ENCODE measurements at places on chromosomes 6 and 20. TPM values are rescaled to one million over a fixed set of nuclear protein-coding genes. Genes with fewer than 3 reads are reported as not detected.
A peak's percentile ranks its signal among the peaks of the same experiment; 100 is the strongest.

- no peak overlapping the region for H3K27ac ChIP-seq
- peaks cover 64% of the 10 kb centered on the region for H3K27me3 ChIP-seq
- H3K36me3 ChIP-seq, result no peaks in the 10 kb centered on the region
- H3K4me3 ChIP-seq, result peak overlapping the region; percentile 82
Measured at GRCh38 chr6:3455569-3456394, 1.1 kb downstream of the SLC22A23 start.

- DNase-seq, result no peak
- H3K4me3 ChIP-seq, result no peak overlapping the region
- no peak overlapping the region for H3K27ac ChIP-seq
- peaks cover 54% of the 10 kb centered on the region for H3K36me3 ChIP-seq
- no peaks in the 10 kb centered on the region for H3K27me3 ChIP-seq
- no peaks in the 10 kb centered on the region for H3K4me1 ChIP-seq
Measured at GRCh38 chr20:41403604-41404003, 37.0 kb upstream of the EMILIN3 start.

DNA sequence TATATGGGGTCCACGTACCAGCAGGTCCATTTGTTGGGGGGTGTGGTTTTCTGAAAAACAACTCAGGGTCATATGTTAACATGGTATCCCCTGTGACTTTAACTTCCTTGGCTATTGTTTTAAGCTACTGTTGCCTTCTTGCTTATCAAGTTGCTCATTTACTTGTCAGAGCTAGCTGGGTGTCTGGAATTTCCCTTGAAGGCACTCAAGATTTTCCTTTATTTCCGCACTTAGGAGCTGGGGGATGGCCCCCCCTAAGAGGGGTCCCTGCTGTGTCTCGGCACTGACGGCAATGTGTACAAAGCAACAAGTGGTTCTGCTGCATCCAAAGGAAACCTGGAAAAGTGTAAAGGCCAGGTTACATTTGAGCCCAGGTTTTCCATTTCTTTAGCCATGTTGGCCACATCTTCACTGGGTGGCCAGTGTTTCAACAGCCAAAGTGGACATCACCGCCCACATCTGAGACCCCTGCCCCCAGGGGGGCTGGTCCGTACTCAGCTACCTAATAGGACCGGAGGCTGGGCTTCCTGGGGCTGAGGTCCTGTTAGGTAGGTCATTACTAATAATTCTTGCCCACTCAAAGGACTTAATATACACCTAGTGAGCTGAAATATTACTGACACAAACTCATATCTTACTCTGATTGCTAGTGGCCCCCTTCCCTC lies 24.8 kb upstream of the SYNDIG1 start:
- no peak overlapping the region for H3K27ac ChIP-seq
- H3K4me3 ChIP-seq, result no peak overlapping the region
- H3K4me1 ChIP-seq, result peaks cover 23% of the 10 kb centered on the region
- no peaks in the 10 kb centered on the region for H3K36me3 ChIP-seq
- no peaks in the 10 kb centered on the region for H3K27me3 ChIP-seq

- DNase-seq, result no peak
- no peak overlapping the region for H3K27ac ChIP-seq
- no peaks in the 10 kb centered on the region for H3K27me3 ChIP-seq
- no peaks in the 10 kb centered on the region for H3K36me3 ChIP-seq
- no peaks in the 10 kb centered on the region for H3K4me1 ChIP-seq
Measured at GRCh38 chr6:149492798-149493343, 8.1 kb upstream of the ZC3H12D start.

DNA sequence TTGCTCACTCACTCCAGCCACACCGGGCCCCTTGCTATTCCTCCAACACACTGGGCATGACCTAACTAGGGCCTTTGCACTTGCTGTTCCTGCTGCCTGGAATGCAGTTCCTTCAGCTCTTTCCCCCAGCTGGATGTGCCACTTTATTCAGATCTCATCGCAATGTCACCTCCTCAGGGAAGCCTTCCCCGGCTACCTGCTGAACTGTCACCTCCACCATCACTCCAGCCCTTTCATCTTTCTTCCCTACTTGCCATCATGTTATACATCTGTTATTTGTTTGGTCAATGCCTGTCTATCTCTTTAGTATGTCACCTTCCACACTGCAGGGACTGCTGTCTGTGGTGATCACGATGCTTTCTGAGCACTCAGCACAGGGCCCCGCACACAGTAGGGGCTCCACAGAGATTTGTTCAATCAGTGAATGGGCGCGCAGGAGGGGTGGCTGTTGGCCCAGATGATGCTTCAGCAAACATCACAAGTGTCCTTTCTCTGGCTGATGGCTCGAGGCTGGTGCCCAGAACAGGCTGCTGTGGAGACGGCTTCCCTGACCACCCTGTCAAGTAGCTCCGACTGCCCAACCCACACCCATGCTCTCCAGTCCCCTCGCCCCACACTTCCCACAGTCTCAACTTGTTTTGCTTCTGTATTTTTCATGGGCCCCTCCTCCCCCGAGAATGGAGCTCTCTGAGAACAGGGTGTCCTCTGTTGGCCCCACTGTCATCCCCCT lies 31.8 kb downstream of the CEBPB start:
- H3K4me3 ChIP-seq, result no peak overlapping the region
- no peaks in the 10 kb centered on the region for H3K27me3 ChIP-seq
- H3K4me1 ChIP-seq, result no peaks in the 10 kb centered on the region
- no peak overlapping the region for H3K27ac ChIP-seq
- no peak for DNase-seq
- H3K36me3 ChIP-seq, result no peaks in the 10 kb centered on the region

- DNase-seq, result no peak
- H3K4me3 ChIP-seq, result no peak overlapping the region
- no peaks in the 10 kb centered on the region for H3K4me1 ChIP-seq
- H3K27me3 ChIP-seq, result no peaks in the 10 kb centered on the region
- H3K36me3 ChIP-seq, result no peaks in the 10 kb centered on the region
Measured at GRCh38 chr6:132322398-132322797, 78.9 kb downstream of the MOXD1 start.

DNA sequence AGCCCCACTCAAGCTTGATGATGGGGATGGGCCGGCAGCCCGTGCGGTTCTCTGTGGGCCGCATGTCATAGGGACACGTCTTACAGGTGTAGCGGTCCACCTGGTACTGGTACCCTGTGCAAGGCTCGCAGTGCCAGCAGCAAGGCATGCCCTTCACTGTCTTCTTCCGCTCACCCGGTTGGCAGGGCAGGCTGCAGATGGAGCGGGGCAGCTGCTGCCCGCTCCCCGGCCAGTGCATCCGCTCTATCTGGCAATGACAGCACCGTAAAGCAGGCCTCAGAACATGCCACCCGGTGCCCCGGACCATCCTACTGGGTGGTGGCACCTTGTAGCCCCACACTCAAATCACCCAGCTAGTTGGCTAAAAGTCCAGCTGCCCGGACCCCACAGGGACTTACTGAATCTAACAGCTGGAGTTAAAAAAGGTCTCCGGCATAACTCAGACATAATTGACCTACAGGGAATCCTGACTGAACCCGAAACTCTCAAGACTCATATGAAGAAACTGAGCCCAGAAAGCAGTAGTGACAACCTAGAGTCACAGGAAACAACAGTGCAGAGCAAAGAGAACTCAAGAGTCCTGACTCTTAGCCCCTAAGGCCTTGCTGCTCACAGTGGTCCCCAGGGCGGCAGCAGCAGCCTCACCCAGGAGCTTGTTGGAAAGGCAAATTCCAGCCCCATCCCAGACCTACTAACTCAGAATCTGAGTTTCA lies 109.4 kb downstream of the GRM4 start:
- H3K27ac ChIP-seq, result no peak overlapping the region
- no peaks in the 10 kb centered on the region for H3K27me3 ChIP-seq
- H3K4me3 ChIP-seq, result no peak overlapping the region
- no peaks in the 10 kb centered on the region for H3K4me1 ChIP-seq
- no peak for DNase-seq

DNA sequence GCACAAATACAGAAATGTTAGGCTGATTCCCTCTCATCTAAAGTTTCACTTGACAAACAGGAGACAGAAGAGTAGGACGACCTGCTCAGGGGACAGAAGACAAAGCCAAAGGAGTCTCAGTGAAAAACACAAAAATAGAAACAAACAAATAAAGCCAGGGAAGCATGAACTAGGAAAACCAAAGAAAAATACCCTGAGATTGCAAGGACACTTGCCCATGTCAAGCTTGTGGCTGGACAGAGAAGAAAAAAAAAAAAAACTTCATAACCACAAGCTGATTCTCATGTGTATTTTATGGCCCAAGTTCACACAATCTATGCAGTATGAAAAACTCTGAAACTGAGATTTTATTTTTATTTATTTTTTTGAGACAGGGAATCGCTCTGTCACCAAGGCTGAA lies 85.6 kb upstream of the BEND6 start:
- no peaks in the 10 kb centered on the region for H3K4me1 ChIP-seq
- no peak overlapping the region for H3K4me3 ChIP-seq
- H3K27me3 ChIP-seq, result no peaks in the 10 kb centered on the region
- no peaks in the 10 kb centered on the region for H3K36me3 ChIP-seq

- no peak overlapping the region for H3K27ac ChIP-seq
- peaks cover 50% of the 10 kb centered on the region for H3K27me3 ChIP-seq
- H3K36me3 ChIP-seq, result no peaks in the 10 kb centered on the region
- H3K4me3 ChIP-seq, result no peak overlapping the region
- DNase-seq, result peak; percentile 62
- H3K4me1 ChIP-seq, result peaks cover 13% of the 10 kb centered on the region
Measured at GRCh38 chr20:64044484-64045247, 4.8 kb downstream of the SOX18 start.

GRCh38 chr6:154408891-154409500 lies 52.4 kb upstream of the IPCEF1 start:
- H3K4me3 ChIP-seq, result no peak overlapping the region
- no peaks in the 10 kb centered on the region for H3K4me1 ChIP-seq
- H3K27me3 ChIP-seq, result no peaks in the 10 kb centered on the region
- no peak overlapping the region for H3K27ac ChIP-seq

DNA sequence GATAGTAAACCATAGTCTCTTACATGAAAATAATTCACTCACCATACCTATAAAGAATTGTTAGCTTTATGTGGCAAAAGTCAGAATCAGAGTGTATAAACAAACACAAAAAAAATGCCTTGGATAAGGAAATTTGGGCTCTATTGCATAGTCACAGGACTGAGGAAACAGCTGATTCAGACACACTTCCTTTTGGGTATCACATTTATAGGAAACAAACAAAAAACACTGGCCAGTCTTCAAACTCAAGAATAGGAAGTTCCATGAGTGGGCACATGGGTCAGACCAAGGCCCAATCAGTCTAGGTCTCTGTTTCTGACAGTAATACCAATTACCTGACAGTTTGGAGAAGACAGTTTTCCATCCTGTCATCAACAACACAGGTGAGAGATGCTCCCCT lies 8.0 kb downstream of the SLC18B1 start:
- no peak for DNase-seq
- no peak overlapping the region for H3K4me3 ChIP-seq
- H3K27ac ChIP-seq, result no peak overlapping the region
- H3K27me3 ChIP-seq, result no peaks in the 10 kb centered on the region

- no peak overlapping the region for H3K4me3 ChIP-seq
- no peak overlapping the region for H3K27ac ChIP-seq
- peaks cover 4% of the 10 kb centered on the region for H3K4me1 ChIP-seq
- peaks cover 37% of the 10 kb centered on the region for H3K27me3 ChIP-seq
- no peaks in the 10 kb centered on the region for H3K36me3 ChIP-seq
Measured at GRCh38 chr6:142929751-142930358, 15.1 kb downstream of the HIVEP2 start.

DNA sequence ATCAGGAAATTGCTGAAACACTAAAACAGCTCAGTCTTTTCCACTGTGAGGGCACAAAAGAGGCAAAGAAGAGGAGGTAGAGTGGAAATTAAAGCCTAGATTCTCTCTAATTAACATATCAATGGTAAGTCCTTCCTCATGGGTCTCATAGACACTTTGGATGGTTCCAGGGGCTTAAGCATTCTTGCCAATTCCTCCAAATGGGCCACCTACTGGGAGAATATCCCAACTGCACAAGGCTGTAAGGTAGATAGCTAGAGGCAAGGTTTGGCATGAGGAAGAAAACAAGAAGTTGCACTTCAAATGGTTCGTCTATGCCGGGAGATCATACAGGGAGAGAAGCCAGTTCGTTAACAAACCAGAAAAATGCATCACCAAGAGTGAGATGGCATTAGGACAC lies 107.6 kb upstream of the KHDRBS2 start:
- H3K36me3 ChIP-seq, result no peaks in the 10 kb centered on the region
- H3K27ac ChIP-seq, result no peak overlapping the region

DNA sequence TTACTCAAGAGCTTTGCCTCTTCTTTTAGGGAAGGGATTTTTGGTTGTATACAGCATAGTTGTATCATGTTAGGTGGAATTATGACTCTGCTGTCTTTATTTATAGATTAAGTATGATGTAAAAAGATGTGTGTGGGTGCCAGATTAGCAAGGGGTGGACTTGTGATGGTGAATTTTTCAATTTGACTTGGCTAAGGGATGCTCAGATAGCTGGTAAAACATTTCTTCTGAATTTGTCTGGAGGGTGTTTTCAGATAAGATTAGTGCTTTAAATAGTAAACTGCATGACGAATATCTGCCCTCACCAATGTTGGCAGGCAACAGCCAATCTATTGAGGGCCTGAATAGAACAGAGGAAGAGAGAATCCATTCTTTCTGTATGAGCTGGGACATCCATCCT lies 173.3 kb upstream of the TNFAIP3 start:
- DNase-seq, result no peak
- no peak overlapping the region for H3K27ac ChIP-seq
- no peaks in the 10 kb centered on the region for H3K36me3 ChIP-seq
- peaks cover 13% of the 10 kb centered on the region for H3K4me1 ChIP-seq
- H3K27me3 ChIP-seq, result no peaks in the 10 kb centered on the region
- H3K4me3 ChIP-seq, result no peak overlapping the region

- H3K4me3 ChIP-seq, result no peak overlapping the region
- no peak overlapping the region for H3K27ac ChIP-seq
- DNase-seq, result no peak
- H3K36me3 ChIP-seq, result no peaks in the 10 kb centered on the region
- H3K27me3 ChIP-seq, result no peaks in the 10 kb centered on the region
Measured at GRCh38 chr6:165837948-165838745, 175.1 kb upstream of the PDE10A start.

DNA sequence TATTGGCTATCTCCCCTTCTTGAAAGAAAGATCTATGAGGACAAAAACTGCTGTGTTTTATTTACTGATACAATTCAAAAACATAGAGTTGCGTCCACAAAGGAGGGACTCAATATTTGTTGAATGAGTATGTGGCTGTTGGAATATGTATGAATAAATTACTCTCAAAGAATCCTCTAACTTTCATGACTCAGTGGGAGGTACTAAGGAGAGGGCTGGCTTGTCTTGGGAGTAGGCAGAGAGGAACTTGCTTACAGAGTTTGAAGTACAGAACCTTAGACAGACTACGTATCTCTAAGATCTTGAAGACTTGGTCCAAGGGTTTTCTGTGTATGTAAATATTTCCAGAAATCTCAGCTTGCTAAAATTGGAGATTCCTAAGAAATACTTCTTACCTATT lies 504.0 kb upstream of the PTCHD4 start:
- no peaks in the 10 kb centered on the region for H3K36me3 ChIP-seq
- H3K4me3 ChIP-seq, result no peak overlapping the region
- no peak overlapping the region for H3K27ac ChIP-seq
- no peaks in the 10 kb centered on the region for H3K27me3 ChIP-seq

- peaks cover 2% of the 10 kb centered on the region for H3K36me3 ChIP-seq
- no peaks in the 10 kb centered on the region for H3K27me3 ChIP-seq
Measured at GRCh38 chr20:34546751-34547181, 11.8 kb upstream of the MAP1LC3A start.

WFDC10B gene
- not detected for total RNA-seq

CDSN gene
- not detected for total RNA-seq

SAPCD1 gene
- total RNA-seq, result 8.4 TPM

NDRG3 gene
- 24.6 TPM for total RNA-seq

PKIG gene
- total RNA-seq, result 56.4 TPM

KCNK17 gene
- 0.23 TPM for total RNA-seq

TSBP1 gene
- not detected for total RNA-seq

SOBP gene
- 2.5 TPM for total RNA-seq

L3MBTL3 gene
- 23.7 TPM for total RNA-seq

All from endodermal cell (in vitro differentiated cells).